ENCODE measurements at places on chromosomes 5 and 9.

DNA sequence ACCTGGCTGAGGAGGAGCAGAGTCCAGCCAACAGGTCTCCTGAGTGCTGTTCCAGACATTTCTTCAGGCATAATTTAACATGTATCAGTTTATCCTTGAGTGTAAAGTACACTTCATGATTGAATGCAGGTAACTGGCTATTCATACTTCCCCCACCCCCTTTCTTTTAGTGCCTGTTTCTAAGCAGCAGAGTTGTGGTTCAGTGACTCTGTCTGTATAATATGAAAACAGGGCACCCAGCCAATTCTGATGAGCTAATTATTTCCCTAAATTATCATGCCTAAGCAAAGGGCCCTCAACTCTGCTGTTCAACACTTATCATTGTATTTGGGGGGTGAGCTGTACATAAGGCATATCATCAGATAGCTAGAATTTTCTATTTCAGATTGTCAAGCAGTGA, 51.9 kb upstream of the ZSWIM6 start:
- DNase-seq: no peak

DNA sequence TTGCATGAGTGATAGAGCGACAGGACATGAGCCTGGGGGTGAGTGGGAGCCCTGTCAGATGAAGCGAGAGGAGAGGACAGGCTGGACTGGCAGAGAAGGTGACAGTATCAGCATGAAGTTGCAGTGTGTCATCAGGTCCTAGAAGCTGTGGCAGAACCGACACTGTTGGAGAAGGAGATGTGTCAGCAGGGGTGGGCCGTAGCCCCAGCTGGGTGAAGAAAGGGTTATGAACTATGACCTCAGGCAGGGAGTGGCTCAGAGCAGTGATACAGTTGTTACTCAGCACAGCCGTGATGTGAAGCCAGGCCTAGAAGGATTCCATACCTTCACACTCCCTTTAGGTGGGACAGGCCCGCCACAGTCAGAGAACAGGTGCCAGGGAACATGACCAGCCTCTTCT, 7.6 kb downstream of the PCYOX1L start:
- no peak for DNase-seq

- no peak for DNase-seq
These were observed 9.4 kb upstream of the SPATA31D1 start for GRCh38 chr9:81979196-81979595.

- DNase-seq: no peak
These were observed 115.9 kb downstream of the PIK3R1 start for GRCh38 chr5:68331192-68332079.

DNA sequence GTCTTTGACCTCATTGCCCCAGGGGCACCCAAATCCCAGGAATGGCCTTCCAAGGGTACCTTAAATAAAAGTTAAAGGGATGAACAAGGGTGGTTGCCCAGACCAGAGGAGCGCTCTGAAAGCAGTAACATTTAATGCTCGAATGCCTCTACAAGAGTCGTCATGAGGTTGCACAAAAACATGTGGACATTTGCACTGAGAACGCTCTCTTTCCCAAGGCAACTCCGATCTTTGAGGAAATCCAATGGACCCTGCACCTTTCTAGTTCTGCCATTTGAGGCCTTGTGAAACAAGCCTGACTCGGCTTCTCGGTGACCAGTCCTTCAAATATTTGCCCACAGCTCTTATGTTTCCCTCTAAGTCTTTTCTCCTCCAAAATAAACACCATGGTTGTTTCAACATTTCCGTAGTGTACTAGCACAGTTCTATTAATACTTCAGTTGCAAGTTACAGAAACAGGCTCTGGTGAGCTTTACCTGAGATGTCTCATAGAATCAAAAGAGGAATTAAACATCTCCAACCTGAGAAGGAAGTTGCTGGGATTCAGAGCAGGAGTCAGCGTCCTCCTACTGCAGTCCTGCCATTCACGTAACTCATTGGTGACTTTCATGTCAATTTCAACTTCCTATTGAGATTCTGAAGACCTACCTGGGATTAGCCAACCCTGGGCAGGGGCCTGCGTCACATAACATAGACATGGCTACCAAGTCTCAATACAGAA, 168.8 kb upstream of the RAI14 start:
- no peak for DNase-seq

- no peak for DNase-seq
These were observed 3.2 kb downstream of the TOR4A start for GRCh38 chr9:137280474-137281344.

DNA sequence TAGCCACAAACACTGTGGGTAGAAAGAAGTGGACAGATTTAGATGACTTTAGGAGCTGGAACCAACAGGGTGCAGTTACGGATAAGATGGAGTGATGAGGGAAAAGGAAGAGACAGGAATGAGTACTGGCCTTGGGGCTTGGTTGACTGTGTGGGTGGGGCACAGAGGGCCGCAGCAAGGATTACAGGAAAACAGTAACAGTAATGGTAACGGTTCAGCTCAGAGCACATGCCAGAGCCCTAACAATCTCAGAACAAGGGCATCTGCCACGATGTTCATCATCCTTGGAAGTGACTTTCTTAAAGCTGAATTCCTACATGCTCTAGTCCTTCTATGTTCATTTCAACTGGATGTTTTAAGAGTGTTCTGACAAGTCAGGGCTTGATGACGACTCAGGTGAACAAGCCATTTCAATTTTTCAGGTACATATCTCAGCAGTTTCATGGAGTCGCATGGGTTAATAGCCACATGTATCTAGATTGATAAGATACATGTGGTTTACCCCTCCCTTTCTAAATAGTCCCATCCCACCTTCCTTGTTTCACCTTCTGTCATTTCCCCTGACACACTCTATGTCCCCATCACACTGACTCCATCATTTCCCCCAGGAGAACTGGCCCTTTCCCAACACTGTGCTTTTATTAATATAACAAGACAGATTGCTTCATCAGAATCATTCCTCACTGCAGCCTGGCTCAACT, 65.0 kb downstream of the CEMIP2 start:
- no peak for DNase-seq

GRCh38 chr5:16791036-16791705, 144.9 kb downstream of the MYO10 start:
- DNase-seq: no peak

- DNase-seq: no peak
These were observed 65.7 kb upstream of the MARCHF11 start for GRCh38 chr5:16245249-16245648.

GRCh38 chr5:147985608-147986007, 78.2 kb upstream of the SPINK5 start:
- DNase-seq: no peak

DNA sequence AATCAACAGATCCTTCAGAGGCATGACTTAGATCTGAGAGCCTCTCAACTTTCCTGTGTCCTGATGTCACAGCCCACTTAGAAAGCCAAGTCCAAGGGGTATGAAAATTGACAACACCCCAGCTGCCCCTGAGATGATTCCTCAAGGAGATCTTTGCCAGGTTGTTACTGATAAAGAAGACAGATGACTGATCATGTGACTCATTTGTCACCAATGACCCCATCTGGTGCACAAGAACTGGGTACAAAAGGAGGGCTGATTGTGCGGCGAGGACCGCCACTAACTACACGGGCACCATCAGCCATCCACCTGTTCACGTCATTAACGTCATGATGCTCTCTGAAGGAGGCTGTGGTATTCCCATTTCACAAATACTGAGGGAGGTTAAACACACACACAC, 583.2 kb upstream of the KLF4 start:
- DNase-seq: no peak

GRCh38 chr9:133131506-133131905, 10.5 kb upstream of the RALGDS start:
- DNase-seq: no peak

- no peak for DNase-seq
These were observed 71.4 kb upstream of the SMIM23 start for GRCh38 chr5:171714261-171714660.

DNA sequence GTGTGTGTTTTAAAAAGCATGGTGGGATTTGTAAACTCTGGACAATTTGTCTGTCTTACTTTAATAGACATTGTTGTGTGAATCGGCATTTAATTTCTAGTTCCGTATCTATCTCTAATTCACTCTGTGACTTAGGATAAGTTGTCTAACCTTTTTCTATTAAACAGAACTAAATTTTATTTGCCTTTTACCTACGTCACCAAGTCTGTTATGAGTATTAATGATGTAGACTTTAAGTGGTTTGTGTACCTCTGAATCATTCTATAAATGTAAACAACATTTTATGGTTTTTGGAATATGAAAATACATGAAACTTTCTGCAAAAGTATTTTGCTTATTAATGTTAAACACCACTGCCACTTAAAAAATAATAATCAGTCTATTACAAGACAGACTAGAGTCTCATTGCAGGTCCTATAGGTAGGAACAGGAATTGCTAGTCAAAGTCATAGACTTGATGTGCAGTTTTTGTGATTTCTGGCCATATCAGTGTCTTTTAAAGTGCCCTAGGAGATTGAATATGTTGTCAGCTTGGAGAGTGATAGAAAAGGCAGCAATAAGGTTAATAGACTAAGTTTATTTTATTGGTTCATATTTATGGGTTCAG, 5.6 kb downstream of the RBM27 start:
- DNase-seq: no peak

- peak; percentile 37 for DNase-seq
These were observed 1.7 kb downstream of the CAMSAP1 start for GRCh38 chr9:135905380-135906258.
